GM12865 (cell line): ENCODE measurements at places on chromosomes 11 and 22.

GRCh38 chr11:95499516-95500135 is 268.6 kb upstream of the SESN3 start:
- DNase-seq: no peak

DNA sequence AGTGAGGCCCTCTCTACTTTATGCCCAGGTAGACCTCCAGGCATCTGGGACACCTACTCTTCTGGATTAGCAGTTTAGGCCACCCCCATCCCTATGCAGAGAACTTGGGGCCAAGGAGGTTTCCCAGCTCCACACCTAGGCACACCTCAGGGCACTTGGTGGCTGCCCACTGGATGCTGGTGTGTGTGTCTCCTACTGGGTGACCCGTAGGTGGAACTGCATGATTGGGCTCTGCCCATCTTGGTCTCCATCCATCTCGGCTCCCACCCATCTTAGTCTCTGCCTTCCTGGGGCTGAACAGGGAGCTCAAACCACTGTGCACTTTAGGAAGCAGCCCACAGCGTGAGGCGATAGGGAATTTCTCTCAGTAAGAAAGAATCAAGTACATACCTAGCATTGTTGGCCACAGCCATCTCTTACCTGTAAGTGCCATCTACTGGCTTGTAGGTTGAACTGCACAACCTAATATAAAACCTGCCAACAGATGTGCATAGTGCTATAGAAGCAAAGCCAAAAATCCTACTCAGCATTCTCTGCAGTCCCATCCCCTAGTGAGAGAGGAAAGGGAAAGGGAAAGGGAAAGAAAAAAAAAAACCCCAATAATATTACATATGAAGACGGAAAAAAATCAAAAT is 61.6 kb upstream of the PTPN5 start:
- peak; percentile 48 for DNase-seq

- DNase-seq: no peak
Measured at GRCh38 chr11:116534270-116534975, 238.4 kb downstream of the BUD13 start.

DNA sequence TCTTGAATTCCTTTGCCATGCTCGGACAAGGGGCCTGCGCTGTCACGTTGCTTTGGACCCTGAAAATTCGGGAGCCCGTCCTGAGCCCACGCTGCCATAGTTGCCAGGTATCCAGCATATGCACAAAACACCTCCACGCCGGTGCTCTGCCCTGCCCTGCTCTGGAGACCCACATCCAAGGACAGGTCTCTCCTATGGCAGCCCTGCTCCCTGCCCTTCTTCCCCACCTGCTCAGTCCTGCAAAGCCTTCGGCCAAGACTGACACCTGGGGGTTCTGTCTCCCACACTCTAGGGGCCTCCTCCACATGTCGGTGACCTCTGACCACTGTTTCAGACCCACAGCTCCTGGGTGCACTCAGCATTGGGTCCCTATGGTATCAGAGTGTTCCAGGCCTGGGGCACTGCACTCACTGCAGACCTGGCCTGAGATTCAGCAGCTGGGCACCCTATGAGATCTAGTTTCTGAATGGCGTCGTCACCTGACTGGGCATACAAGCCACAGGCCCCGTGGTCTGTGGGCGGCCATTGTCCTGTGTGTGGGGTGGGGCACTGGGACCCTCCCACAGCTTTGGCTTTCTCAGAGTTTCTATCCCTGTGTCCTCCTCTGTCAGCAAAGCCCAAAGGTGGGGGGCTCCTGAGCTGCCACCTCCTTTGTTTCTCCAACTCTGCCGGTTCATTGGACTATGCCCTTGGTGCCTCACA is 2.0 kb upstream of the KRTAP5-6 start:
- DNase-seq: no peak

GRCh38 chr11:118443590-118444218 is 7.4 kb downstream of the KMT2A start:
- DNase-seq: peak; percentile 60

DNA sequence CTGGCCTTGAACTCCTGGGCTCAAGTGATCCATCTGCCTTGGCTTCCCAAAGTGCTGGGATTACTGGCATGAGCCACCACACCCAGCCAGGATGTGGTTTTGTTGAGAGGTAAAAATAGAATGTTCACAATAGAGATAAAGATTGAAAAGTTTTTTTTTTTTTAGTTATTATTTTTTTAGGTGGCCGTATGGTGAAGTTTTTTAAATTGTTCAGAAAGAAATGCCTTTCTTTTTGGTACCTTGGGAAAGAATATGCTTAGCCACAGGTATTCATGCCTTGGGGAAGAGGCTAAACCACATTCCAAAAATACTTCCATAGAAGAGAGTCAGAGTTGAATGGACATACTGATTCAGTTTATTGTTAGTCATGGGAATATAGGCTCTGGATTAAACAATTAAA is 143.4 kb downstream of the C11orf91 start:
- no peak for DNase-seq

DNA sequence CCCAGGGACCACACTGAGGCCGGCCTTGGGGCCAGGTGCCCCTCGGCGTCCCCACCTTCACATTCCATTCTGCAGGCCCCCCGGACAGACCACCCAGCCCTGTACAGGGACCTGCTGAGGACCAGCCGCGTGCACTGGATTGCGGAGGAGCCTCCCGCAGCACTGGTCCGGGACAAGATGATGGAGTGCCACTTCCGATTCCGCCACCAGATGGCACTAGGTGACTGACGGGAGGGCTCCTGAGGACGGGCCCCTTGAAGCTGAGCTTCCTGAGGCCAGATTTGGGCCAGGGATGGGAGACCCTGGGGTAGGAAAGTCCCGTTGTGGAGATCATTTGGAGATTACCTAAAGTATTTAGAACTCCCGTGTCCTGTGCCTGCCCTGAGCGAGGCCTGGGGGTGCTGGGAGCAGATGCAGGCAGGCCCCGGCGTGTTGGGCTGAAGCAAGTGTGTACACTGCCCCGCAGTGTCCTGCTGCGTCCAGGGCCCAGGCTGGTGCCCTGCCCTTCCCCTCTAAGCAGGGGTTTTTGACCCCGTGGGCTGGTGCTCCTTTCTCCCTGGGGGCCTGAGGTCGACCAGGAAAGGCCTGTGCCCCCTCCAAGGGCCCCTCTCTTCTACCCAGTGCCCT is 20.0 kb downstream of the TRMU start:
- DNase-seq: peak; percentile 62

GRCh38 chr11:22558664-22559063 is 67.0 kb downstream of the FANCF start:
- no peak for DNase-seq

- no peak for DNase-seq
Measured at GRCh38 chr11:76788661-76789442, 5.7 kb downstream of the TSKU start.

DNA sequence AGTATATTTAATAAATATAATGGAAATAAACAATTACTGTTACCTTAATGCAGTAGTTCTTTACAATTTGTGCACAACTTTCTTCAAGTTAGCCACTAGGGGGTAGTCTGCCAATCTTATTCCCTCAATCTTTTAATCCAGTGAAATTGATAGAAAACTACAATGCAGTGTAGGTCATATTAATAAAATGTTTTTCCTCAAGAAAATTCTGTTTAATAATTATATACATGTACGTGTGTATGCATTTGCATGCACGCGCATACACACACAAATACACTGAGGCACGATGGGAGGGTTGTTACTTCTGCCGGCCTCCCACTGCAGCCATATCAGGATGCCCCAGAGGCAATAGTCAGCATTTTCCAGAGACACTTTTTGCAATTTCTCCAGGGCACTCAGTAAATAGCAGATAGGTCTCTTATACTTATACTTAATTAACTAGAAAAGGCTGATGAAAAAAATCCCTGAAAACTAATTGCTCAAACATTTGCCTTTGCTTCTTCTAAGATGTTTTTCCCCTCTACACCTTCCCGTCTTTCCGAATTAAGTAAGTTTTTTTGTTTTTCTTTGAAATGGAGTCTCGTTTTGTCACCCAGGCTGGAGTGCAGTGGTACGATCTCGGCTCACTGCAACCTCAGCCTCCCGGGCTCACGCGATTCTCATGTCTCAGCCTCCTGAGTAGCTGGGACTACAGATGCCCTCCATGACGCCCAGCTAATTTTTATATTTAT is 3.1 kb downstream of the GAB2 start:
- no peak for DNase-seq

DNA sequence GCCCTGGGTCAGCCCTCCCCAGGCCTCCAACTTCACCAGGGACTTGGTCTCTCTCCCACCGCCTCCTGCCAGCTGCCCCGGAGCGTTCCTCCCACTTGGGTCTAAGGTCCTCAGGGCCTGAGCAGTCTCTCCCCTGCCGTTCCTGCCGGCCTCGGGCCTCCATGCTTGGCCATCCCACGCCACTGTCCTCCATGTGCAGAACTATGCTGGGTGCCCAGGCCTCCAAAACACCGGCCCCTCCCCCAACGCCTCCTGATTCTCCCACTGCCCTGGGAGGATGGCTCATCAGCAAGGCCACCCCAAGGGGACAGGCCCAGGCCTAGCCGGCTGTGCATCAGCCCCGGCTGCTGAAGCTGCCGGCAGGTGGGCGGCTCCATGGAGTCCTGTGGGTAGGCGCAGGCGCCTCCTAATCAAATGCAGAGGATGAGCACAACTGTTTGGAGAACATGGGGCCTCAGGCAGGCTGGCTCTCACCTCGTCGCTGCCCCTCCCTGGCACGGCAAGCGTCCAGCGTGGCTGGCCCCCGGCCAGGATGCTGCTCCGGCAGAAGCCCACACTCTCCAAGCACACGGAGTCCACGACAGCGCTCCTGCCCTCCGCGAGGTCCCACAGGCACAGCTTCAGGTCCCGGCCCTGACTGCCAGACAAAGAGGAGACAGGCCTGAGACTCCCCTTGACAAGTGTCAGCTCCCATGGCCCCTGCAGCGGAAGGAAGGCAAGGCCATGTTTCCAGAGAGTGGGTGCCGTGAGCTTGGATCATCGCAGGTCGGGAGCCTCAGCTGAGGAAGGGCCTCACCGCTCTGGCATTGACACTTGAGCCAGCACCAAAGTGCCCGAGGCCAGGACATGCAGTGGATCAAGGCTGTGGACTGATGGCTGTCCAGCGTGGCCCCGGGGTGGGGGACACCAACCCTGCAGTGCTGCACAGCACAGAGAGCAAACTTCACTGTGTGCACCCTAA is 42.6 kb downstream of the GNB1L start:
- no peak for DNase-seq

- no peak for DNase-seq
Measured at GRCh38 chr11:86948733-86949132, 6.5 kb downstream of the FZD4 start.

DNA sequence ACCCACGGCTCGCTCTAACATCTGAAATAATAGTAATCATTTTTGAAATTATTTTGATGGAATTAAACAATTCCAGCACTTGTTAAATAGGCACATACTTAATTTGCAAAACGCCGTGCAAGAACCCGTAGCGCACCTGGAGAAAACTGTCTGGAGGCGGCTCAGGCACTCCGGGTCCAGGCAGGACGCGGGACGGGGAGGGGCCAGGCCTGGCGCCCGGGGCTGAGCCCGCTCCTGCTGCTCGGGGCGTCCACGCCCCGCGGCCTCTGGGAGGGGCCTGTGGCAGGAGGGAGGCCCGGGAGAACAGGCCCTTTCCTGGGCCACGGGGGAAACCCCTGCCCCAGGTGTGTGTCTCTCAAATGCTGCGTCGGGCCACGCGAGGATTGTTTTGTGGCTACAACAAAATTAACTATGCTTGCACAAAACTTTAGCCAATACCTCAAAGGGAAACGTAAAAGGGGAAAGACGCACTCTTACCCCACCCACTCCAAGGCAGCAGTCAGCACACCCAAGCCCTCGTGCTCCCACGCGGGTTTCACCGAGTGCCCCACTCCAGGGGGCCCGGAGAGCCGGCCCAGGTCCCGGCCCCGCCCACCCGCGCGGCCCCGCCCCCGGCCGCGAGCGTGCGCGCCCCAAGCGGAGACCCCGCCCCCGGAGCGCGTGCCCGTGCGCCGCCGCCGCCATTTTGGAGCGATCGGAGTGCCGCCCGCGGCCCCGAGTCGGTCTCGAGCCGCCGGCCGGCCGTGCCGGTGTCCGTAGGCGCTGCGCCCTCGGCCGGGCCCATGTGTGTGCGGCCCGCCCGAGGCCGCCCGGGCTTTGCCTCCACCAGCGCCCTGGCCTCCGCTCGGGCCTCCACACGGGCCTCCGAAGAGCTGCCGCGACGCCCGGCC is at the start of gene PPP6R2:
TSS of gene PPP6R2 (plus strand) at position 677 of the 890 bp plus-strand sequence. CDS start 50,582 bp downstream, outside the sequence.
- DNase-seq: peak; percentile 85

DNA sequence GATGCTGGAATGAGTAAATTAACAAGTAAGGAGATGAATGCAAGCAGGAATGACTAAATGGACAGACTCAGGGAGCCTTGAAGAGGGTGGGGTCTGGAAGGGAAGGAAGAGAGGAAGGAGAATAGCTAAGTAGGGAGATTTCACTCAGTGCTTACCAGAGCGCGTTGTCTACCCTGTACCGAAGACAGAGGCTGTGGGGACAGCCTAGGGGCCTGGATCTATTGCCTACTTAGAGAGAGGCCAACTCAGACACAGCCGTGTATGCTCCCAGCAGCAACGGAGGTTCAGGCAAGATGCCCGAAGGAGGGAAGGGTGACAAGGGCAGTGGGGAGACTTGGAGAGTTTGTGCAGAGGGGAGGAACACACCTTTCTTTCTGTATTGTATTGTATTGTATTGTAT is at the start of gene FOLR2:
TSS of gene FOLR2 (plus strand) at position 157 of the 400 bp plus-strand sequence. CDS start 1,791 bp downstream, outside the sequence.
- DNase-seq: no peak

GRCh38 chr11:12045914-12046635 is 37.6 kb upstream of the DKK3 start:
- DNase-seq: no peak

GRCh38 chr22:44540756-44541670 is 43.0 kb upstream of the RTL6 start:
- no peak for DNase-seq

DNA sequence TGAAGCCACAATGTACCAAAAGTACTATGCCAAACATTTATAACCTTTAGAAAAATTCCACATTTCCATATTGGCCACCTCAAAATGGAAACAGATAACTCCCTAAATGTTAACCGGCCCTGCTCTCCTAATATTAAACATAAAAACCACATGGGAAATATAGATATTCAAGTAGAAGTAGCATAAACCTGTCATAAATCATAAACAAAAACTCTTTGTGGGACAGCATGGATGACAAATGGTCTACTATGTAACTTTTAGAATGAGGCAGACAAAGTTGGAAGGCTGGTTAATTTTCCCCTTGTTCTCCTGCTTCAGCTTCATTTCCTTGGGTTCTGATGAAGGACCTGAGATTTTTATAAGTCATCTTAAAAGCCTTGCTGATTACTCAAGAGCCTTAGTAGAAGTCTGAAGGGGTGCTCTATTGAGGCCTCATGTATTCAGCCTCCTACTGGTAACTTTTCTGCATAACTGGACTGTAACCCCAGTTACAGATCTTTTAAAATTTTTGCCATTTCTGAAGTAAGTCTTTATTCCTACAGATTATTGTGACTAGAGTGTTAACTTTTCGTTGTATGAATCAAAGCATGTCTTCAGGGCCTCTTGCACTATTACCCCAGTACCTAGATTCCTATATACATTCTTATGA is 116.4 kb downstream of the STIM1 start:
- peak; percentile 21 for DNase-seq
